IPS DF 6.9 (cell line): ENCODE measurements at places on chromosomes 16 and 17.

DNA sequence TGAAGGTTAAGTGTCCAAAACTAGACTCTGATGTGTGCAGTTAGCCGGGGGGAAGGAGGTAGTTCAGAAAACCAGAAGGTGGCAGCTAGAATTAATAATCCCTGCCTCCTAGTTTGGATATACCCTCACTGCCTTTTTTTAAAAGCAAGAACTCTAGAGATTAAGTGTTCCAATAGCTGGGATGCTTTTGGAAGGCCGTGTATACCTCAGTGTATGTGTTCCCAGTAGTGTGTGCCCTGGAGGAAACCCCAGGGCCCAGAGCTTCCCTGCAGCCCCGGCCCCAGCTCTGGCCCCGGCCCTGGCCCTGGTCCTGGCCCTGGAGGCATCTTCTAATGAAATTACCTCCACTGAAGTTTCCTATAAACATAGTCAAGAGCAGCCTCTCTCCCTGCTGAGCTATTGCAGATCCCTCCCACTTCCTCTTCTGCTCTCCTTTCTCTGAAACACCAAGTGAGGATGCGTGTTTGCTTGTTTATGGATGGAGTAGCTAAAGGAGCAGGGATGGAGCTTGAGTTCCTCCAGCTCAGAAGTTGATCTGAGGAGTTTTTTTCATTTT, 130.7 kb downstream of the PRKCA start:
- DNase-seq = no peak

- DNase-seq = no peak
These were observed 604 bp downstream of the PRR14 start for GRCh38 chr16:30651124-30652004.

DNA sequence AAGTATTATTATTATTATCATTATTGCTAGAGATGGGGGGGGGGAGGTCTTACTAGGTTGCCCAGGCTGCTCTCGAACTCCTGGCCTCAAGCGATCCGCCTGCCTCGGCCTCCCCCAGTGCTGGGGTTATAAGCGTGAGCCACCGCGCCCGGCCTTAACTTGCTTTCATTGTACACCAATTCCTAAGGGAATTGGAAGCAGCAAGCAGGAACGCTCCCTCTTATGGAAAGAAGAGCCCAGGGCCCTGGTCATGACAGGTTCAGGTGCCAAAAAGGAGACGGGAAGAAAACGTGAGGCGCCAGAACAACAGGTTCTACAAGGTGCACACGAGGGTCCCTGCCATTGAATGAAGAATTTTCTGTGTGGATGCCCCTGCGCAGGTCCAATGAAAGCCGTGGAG, 540 bp upstream of the RPL38 start:
- DNase-seq = no peak

DNA sequence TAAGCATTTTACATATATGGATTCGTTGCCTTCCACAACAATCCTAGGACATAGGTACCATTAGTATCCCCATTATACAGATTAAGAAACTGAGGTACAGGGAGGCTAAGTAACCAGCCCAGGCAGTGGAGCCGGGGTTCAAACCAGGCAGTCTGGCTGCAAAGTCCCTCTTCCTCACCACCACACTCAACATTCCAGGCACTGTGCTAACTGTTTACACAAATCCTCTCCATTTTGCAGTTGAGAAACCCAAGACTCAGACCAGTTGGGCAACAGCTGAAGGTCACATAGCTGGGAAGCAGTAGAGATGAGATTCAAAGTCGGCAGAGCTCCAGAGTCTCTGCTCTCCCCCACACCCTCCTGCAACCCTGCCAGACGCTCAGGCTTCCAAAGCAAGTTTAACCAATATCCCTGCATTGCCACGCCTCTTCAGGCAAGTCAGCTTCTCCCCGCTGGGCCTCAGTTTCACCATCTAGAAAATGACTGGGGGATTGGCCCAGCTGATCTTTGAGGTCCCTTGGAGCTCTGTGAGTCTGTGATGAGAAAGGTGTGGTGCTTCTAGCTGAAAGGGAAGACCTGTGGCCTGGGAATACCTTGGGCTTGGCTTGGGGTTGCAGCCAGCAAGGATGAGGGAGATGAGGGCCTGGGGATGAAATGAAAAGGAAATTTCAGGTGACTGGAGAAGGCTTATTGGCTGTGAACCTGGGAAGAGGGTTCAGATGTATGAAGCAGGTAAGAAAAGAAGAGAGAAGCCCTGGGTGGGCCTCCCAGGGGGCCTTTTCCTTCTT, 14.0 kb downstream of the CCR7 start:
- no peak for DNase-seq

GRCh38 chr17:44023545-44024270, 8.9 kb upstream of the TMEM101 start:
- no peak for DNase-seq

- no peak for DNase-seq
These were observed 1.1 kb upstream of the CD19 start for GRCh38 chr16:28930652-28931051.

GRCh38 chr17:56978441-56979090, 635 bp downstream of the SCPEP1 start:
- DNase-seq = no peak
